Central memory CD4-positive, alpha-beta T cell (primary cell): ENCODE measurements at places on chromosomes 6 and 20.

DNA sequence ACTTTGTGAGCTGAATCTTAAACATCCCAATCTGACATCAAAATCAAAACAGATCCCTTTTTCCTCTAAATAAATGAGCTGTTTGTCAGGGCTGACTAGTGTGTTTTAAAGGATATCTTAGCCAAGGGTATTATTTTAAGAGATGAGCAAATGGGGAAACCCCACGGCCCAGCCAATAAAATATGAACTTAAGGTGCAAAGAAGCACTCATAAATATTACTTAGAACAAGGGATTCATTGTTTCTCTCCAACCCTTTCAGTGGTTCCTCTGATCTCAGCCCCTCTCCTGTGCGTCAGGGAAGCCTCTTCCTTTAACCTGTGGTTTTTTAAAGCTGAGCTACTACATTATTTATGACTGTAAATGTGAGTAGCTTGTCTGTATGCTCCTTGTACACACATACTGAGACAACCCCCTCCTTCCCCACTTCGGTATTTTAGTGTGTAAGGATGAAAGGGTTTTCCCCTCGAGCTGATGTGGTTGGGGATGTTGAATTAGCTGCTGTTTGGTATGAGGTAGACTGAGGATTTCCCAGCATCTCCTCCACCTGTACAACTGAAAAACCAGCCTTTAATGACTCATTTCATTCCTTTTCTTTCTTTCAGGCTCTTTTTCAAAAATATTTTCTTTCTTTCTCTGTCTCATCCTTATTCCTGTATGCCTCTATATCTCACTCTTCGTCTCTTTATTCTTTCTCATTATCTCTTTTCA is 6.5 kb downstream of the BMP5 start:
- no peak for DNase-seq

DNA sequence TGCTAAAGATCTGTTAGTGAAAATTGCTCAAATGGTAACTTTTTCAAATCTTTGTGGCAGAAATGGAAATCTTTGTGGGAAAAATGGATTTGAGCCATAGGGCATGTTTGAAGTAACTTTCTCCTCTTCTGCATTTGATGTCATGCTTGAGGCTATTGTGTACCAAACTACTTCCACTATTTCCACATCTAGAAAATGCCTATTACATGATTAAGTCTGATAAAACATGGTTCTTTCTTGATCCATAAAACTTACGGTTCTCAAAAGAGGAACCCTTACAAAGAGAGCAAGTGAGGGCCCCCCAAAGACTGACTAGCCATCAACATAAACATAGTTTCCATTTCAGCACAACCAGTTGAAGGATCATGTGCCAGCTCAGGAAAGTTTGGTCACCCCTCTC is 150.6 kb downstream of the NFATC2 start:
- no peak for DNase-seq

- DNase-seq, result no peak
Observed at GRCh38 chr6:165732696-165733488, 69.9 kb upstream of the PDE10A start.

GRCh38 chr20:2937902-2938301 is 64.6 kb downstream of the PTPRA start:
- DNase-seq, result no peak

DNA sequence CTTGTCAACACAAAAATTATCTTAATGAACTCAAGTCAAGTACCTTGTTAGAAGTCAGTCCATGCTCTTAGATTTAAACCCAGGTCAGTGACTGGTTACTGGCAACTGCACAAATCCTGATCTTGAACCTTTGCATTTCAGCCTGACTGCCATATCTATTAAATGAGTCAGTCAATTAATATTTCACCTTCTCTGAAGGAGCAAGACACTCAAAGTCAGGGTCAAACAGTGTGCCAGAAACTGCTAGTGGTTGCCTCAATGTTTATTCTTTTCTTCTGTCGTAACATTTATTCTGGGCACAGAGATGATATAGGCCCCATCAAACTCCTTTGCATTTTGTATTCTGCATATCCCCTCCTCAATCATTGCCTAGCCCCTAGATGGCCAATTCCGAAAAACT is 193.9 kb upstream of the MOCS1 start:
- no peak for DNase-seq

- DNase-seq, result no peak
Observed at GRCh38 chr6:35955071-35955470, 34.2 kb upstream of the SRPK1 start.

- DNase-seq, result no peak
Observed at GRCh38 chr20:32474009-32474716, 111.0 kb downstream of the NOL4L start.

GRCh38 chr6:50990750-50991446 is 172.2 kb downstream of the TFAP2B start:
- no peak for DNase-seq

DNA sequence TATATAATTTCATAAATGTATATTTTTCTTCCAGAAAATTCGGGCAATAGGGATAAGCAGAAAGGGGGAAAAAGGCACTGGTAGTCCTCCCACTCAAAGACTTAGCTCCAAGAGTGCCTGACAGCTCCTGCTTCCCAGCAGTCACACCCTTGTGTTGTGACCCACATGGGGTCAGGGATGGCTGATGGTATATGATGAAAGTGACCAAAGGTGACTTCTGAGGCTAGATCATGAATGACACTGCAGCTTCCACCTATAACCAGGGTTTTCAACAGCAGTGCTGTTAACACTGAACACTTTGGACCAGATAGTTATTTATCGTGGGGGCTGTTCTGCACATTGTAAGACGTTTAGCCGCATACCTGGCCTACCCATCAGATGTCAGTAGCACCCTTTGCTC is 22.3 kb downstream of the FAM50B start:
- no peak for DNase-seq

DNA sequence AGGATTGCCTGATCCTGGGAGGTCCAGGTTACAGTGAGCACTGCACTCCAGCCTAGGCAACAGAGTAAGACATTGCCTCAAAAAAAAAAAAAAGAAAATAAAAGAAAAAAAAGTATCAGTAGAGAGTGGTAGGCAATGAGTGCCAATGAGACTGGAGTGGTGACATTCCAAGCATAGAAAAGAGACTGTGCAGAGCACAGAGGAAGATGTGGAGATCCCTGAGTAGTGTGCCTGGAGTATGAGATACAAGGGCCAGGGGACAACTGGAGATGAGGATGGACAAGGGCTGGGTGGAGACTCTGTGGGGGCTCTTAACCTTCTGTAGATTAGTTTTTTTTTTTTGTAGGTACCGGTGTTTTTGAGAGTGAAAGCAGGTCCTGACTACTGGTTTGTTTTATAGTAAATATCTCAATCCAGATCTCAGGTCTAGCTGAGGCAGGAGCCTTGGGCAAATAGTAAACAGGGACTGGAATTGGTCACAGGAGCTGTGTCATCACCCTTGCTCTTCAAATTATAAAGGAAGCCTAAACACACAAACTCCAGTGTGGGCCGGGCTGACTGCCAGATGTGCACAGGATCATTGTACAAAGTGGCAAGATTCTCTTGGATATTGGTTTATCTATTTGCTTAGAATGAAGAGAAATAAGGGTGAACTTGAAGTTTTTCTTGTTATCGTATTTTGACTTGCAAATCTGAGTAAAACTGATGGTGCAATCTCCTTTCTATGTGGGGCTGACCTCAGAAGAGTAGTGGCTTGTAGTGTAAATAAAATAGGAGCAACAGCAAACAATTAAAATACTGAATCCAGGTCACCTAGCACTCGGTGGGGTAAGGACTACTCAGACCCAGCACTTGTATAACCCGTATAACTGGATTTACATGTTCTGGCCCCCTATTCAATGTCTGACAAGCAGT is 144.9 kb downstream of the SOX4 start:
- no peak for DNase-seq

- no peak for DNase-seq
Observed at GRCh38 chr6:43616725-43617472, 12.2 kb downstream of the GTPBP2 start.
